Parietal lobe (tissue), 2 donors: ENCODE measurements at places on chromosomes 11 and 22. TPM values are rescaled to one million over a fixed set of nuclear protein-coding genes. Genes with fewer than 3 reads are reported as not detected.

CYP2D6 gene
- total RNA-seq, result 7.2 TPM

NXF1 gene
- total RNA-seq, result 33.2 TPM

PIH1D2 gene
- 2.2 TPM for total RNA-seq

APOL4 gene
- 18.8 TPM for total RNA-seq

MRGPRX4 gene
- total RNA-seq, result not detected

CDK2AP2 gene
- total RNA-seq, result 6.6 TPM
